T-helper 2 cell (primary cell): ENCODE measurements at places on chromosomes 4 and X.
A peak's percentile ranks its signal among the peaks of the same experiment; 100 is the strongest.

- no peak for DNase-seq
Measured at GRCh38 chrX:23773601-23774175, 9.3 kb upstream of the SAT1 start.

GRCh38 chr4:150302553-150302952 lies 224.3 kb downstream of the DCLK2 start:
- DNase-seq: peak; percentile 3

- DNase-seq: no peak
Measured at GRCh38 chr4:43148481-43148880, 256.0 kb downstream of the GRXCR1 start.

DNA sequence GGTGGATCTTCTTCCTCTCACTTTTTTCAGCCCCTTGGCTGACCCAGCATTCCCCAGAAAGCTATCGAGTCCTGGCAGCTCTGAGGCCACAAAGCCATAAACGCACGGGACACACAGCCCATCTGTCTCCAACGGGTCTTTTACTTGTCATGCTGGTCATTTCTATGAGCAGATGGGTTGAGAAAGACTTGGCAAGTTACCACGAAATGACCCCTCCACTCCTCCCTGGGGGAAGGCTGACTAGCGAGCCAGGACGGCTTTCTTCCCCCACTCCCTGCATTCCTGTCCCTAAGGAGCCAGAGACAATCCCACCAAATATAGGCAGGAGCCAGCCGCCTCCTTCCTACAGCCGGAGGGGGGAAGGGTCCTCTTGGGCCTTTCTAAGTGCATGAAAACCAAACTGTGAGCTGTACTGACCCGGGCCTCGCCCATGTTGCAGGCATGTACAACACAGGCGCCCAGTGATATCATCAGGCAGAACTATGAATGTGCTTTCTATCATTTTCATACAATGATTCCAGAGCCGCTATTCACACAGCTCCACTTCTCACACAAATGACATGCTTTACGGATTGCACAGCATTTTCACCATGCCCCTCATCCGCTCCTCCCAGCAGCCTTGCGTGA lies 28.6 kb downstream of the AFAP1 start:
- DNase-seq: no peak

- DNase-seq: no peak
Measured at GRCh38 chr4:57501720-57502119, 391.5 kb upstream of the IGFBP7 start.

DNA sequence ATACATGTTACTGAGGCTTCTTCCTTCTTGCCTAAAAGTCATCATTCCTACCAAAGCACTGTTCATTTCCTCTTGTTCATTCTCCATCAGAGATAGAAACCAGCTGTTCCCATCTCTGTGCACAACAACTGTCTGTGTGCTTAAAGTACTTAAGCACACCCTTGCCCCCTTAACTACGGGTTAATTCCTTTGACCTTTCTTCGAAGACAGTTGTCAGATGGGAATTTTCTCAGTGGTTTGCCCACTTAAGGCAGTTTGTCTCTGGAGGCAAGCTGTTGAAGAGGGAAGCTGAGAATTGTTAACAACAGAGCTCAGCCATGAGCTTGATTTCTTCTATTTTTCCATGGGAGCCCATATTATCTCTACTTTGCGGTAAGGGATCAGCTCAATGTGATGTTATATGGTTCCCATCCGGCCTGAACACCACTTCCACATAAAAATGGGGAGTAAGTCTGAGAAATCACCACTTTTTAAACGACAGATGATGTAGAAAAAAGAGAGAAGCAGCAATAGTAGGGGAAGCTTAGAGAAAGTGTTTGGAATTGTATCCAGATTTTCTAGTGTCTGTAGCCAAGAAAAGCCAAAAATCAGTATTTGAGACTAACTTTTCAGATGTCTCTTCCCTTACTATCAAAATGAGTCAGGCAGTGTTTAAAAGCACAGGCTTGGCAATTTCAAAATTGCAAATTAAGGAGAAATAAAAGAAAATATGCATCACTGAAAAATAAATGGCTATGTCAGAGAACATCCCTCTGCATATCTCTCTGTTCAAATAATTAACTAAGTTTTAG lies 194.4 kb downstream of the SLIT2 start:
- DNase-seq: no peak

DNA sequence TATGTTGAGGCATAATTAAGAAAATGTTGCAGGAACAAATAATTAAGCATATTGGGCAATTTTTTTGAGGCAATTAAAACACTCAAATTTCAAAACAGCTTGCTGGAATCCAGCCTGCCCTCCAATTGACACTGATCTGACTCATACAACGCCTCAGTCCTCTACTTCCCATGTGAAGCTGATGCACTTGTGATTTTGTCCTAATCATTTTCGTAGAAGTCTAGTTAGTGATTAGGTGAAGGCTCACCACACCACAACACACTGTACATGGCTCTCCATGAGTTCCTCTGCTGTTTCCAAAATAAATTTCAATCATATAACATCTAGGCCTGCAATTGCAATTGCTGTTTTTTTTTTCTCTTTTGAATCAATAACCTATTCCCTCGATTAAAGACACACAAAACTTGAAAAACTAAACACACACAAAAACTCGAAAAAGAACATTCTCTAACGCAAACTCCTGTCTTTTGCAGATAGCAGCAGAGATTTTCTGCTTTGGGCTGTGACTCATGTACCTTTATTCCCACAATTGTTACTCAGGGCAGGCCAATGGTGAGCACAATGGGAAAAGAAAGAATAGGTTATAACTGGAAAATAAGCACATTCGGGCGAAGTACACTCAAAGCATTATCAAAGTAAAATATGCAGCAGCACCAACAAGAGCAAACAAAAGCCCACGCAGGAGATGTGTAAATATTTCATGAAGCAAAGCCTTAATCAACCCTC lies 1.7 kb downstream of the GPRIN3 start:
- no peak for DNase-seq

DNA sequence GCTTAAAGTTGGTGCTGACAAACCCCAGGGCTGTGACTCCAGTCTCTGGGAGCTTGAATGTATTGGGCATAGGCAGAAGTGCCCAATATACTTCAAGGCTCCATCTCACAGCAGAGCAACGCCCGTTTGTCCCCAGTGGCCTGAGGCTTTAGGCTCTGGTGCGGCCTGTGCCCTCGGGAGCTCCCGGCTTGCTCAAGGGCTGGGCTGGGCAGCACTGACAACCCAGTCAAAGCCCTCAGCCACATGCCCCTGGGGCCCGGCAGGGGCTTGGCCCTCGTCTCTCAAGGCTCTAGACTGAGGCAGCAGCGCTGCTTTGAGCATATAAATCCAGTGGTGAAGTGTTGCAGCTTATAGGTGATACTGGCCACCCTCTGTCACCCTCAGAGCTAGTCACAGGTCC lies 203.7 kb downstream of the AFAP1 start:
- DNase-seq: no peak

GRCh38 chrX:134634691-134635090 lies 23.6 kb downstream of the PLAC1 start:
- no peak for DNase-seq

GRCh38 chr4:1194010-1194900 lies 21.9 kb upstream of the SPON2 start:
- DNase-seq: no peak

DNA sequence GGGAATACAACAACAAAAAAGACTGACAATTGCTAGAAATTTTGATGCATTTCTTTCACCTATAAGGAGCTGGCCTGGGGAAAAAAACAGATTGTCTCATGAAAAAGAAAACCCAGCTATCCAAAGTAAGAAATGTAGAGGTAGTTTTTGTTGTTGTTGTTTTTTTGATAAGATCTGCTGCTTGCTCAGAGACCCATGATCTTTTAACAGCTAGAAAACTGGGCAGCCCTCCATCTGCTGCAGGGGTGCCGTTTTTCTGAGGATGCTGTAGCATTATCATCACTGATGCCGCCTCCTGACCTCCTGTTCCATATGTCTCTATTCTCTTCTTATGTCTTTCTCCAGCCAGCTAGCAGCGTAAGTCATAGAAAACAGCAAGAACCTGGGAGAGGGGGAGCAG lies 98.3 kb downstream of the BMPR1B start:
- DNase-seq: no peak

- no peak for DNase-seq
Measured at GRCh38 chr4:71026086-71026485, 32.6 kb downstream of the DCK start.

DNA sequence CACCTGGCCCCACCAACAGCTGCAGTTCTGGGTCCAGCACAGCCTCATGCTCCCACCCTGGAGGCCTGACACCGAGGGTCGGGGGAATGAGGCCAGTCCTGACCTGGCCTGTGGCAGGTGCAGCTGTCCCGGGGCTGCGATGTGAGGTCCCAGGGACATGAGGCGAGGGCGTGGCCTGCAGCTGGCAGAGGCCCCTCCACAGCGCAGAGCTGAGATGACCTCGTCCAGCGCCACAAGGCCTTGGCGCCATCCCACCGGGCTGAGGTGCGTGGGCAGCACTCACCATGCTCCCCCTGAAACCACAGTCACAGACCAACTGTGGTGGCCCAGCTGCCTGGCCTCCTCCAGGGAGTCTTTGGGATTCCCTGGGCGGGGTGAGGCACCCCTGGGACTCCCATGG lies 26.6 kb upstream of the ADRA2C start:
- no peak for DNase-seq

DNA sequence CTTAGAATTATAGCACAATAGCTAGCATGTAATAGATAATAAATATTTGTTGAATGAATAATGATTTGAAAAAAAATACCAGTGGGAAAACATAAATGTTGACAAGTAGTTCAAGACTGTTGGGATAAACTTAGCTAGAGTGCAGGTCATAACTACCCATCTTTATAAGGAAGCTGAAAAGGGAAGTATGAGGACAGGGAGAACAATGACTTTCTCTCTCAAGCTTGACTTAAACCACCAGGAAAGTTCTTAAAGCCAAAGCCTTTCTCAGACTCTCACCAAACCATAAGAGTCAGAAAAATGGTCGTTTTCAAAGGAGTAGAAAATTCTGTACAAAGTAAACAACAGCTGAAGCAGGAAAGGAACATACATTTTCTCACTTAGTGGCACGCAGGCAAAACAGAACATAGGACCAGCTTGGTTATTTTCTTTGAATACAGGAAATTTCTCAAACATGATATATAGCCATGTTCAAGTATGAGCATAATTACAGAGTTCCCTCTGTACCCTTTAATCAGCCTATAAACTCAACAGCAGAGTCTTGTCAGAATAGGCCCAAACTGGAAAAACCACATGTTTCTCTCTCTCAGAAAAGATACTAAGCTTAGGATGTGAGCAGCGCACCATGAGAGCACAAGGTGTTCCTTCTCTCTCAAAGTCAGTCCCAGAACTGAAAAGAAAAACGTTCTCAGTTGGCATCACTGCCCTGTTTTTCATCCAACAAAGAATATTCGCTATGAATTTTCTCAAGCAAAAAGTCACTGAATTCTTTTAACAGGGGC lies 28.7 kb downstream of the MAPK10 start:
- DNase-seq: no peak

DNA sequence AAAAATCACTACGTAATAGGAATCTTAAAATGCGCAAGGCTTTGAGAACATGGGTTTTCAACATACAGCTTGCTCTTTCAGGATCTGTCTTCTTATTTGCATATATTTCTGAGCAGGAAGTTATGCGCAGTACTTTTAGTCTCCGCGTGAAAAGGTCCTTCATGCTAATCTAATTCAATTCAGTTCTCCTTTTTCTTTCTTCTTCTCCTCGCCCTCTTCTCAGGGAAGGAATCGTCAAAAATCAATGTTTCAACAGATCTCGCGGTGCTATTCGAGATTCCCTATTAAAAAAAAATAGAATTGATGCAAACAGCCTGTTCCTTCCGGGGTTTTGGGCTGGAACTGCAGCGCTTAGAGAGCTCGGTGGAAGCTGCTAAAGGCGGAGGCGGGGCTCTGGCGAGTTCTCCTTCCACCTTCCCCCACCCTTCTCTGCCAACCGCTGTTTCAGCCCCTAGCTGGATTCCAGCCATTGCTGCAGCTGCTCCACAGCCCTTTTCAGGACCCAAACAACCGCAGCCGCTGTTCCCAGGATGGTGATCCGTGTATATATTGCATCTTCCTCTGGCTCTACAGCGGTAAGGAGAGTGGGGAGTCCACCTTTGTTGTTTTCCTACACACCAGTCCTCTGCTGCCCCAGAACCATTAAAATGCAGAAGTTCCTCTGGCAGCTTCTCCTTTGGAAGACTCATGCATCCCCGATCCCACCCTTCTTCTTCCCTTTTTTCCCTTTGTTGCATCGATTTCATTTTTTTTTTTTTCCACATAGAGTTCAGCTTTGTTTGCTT lies at the start of the genes HMGN5 and SH3BGRL:
Gene HMGN5 (minus strand): TSS at position 243 of the 785 bp plus-strand sequence. CDS start 80,364 bp downstream, outside the sequence.
Gene SH3BGRL (plus strand): TSS at position 432 of the 785 bp plus-strand sequence. CDS start 99 bp downstream, at position 531.
- DNase-seq: peak; percentile 64

DNA sequence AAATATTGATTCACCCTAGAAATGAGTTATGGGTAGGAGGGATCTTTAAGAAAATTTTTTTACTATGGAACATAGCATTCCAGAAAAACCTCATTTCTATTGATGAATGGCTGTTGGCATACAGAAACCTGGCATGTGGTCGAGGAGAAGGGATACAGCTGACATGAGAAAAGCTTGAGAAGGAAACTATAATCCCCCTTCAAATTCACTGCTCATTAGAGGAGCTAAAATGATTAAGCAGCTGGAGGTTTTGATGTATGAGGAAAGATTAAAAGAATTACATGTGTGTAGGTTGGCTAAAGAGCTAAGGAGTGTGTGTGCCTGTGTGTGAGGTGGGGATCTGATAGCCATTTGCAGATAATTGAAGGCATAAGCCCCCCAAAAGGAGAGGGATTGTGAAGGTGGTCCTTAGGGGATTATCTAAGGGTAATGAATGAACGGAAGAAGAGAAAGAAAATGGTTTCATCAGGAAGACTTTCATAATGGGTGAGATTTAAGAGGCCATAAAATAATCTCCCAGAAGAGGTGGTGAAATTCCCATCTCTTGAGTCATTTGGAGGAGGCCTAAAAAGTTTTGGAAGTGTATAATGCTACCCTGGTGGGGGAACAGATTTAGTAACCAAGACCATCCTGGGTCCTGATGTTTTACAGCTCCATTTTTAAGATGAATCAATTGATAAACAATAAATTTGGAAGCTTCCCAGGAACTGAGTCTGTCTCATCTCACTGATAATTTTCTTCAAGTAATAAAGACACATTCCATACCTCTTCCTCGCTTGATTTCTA lies 272.0 kb upstream of the HAND2 start:
- DNase-seq: no peak

- DNase-seq: no peak
Measured at GRCh38 chrX:101377547-101377946, 8.4 kb downstream of the BTK start.

DNA sequence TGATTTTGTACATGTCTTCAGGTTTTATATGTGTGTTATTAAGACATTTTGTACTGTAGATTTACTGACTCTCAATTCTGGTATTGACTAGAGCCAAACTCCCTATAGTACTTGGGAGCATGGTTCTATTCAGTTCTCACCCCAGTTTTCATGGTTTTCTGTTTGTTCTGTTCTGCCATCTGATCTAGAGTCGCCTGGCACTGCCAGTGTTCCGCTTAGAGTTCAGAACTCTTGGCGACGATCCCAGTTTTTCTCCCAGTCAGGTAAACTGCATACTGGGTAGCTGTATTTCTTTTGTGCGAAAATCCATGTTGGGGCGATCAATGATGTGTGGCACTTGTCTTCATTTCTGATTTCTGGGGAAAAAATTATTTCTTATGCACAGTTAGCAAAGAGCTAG lies 78.0 kb downstream of the PHOX2B start:
- DNase-seq: no peak

GRCh38 chrX:1754077-1754476 lies 139.2 kb downstream of the ASMT start:
- no peak for DNase-seq
